NCI-H526 (cell line): ENCODE measurements at places on chromosomes 1 and 21.
A peak's percentile ranks its signal among the peaks of the same experiment; 100 is the strongest.

DNA sequence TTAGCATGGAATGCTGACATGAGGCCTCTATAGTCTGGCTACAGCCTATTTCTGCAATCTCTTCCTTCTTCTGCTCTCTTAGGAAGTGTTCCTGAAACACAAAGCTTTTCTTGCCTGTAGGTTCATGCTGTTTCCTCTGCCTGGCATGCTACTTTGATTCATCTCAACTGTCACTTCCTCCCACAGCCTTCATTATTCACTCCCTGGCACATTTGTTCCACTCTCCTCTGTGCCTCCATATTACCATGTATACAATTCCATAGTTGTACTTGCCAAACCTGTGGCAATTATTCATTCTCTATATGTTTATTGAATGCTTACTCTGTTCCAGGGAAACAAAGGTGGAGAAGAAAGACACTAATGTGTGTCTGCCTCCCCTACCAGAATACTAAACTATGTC lies 210.2 kb downstream of the LRRC7 start:
- DNase-seq = no peak

DNA sequence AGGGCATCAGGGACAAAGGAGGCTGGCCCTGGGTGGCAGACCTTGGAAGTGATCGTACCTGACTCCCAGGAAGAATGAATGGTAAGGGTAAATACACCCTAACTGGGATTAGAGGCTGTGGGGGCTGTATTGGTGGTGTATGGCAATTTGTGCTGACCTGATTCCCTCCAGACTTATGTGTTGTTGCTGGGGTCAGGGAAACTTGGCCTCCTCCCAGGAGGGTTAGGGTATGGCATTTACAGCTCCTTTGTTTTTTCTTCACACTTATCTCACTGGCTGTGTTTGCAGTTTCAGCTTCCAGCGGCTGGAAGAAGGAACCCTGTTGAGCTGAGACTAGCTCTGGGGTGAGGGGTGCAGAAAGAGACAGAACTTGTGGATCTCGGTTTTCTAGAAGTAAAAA lies 8.2 kb downstream of the VANGL1 start:
- no peak for DNase-seq

- no peak for DNase-seq
Measured at GRCh38 chr1:153552335-153552734, 3.3 kb upstream of the S100A3 start.

DNA sequence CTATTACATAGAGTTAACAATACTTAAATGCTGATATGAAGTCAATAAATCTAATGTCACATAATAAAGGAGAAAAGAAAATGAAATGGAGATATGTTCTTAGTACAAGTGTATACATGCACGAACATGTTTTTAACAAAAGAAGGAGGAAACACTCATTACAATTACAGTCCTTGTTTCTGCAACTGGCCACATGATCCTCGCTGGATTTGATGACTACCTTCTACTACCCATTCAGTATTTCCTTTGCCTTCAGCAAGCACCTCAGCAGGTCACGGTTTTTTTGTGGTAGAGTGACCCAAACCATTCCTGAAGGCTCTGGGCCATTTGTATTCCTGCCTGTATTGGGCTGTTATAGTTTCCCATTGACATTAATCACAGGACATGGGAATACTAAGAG lies 172.8 kb upstream of the CXADR start:
- no peak for DNase-seq

DNA sequence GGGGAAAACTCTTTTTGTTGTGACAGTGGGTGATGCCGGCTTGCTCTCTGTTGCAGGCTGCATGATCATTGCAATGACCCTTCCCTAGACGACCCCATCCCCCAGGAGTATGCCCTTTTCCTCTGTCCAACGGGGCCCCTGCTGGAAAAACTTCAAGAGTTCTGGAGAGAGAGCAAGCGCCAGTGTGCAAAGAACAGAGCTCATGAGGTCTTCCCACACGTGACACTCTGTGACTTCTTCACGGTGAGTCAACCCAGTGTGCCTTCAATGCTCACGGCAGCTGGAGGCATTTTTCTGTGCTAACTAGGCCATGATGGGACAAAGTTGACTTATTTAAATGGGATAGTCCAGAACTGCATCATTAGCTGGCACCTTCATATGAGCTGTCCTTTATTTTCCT lies 5.7 kb downstream of the UBASH3A start:
- DNase-seq = no peak

GRCh38 chr1:54742282-54742681 lies 22.0 kb downstream of the PARS2 start:
- DNase-seq = no peak

DNA sequence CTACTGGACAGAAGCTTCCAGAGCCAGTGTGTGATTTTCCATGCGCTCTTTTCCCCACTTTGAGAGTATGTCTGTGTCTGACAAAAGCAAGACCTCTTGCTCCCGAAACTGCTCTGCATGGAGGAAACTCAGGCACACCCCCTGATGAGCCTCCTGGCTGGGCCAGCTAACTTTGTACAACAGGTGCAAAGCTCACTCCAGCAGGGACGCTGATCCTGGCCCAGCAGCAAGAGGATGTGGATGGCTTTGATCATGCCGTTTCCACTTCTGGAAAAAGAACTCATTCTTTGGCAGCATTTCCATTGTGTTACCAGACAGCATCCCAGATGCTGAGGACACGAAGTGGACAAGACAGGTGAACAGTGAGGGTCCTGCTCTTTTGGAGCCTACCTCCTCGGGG lies 103.1 kb downstream of the TLR5 start:
- DNase-seq = no peak

GRCh38 chr21:14888202-14888601 lies 176.6 kb downstream of the NRIP1 start:
- no peak for DNase-seq

DNA sequence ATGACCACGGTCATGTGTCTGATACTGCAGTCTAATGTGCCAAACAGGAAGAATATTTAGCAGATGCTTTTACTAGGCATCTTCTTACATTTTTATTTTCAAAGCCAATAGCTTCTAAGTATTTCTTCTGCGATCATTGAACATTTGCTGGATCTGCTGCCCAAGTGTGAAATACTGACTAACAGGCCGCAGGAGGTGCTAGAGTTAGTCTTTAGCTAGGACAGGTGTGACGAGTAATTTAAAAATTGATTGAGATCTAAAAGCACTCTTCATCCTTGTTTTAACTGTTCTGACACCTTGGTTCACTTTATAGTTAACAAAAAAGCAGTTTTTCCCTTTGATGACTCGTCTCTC lies 748 bp upstream of the FAM78B start:
- peak; percentile 64 for DNase-seq

- DNase-seq = no peak
Measured at GRCh38 chr1:3942416-3943122, 42.5 kb upstream of the C1orf174 start.

- DNase-seq = no peak
Measured at GRCh38 chr21:35402061-35402460, 353.0 kb upstream of the RUNX1 start.

- DNase-seq = no peak
Measured at GRCh38 chr1:67937010-67937409, 103.7 kb upstream of the GNG12 start.

DNA sequence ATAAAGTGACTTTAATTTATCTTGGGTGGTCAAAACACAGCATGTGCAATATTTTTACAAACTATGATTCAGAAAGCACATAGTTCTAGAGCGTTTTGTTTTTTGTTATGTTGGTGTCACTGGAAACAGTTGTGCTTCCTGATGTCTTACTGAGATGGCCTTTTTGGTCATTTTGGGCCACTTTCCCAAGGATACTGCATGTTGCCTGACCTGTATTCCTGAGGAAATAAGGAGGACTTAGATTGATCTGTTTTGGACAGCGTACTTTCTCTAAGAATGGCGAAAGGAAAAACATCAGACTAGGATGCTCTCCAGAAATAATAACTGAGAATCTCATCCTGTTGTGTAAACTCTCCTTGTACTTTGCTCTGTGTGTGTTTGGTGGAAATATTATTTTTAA lies 451.2 kb downstream of the USP25 start:
- no peak for DNase-seq

DNA sequence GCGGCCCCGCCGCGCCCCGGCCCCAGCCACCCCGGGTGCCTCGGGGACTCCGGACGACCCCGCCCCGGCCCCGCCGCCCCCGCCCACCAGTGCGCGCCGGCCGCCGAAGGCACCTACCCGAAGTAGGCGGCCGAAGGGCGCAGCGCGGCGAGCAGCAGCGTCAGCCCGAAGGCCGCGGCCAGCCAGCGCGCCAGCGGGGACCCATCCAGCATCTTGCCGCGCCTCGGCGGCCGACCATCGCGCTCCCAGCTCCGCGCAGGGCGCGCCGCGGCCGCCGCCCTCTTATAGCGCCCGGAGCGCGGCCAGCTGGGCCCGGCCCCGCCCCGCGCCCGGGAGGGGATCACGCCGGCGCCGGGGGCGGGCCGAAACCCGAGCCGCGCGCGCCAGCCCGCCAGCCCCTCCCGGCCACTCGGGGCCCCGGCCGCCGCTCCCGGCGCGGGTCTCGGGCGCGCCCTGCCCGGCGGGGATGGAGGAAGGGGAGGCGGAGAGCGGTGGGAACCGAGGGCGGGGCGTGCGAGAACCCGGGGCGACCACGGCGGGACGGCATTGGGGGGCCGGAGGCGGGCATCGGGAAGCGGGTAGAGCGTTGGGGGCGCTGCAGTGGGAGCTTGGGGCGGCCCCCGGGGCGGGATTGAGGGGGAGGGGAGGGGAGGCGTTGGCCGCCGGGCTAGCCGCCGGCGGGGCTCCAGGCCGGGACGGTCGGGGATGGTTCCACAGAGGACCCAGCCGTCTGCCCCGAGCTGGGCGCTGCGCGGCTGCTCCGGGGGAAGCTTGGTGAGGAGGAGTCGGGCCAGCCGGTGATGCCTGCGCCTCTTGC lies at the start of gene WNT9A:
Gene WNT9A (minus strand): TSS at position 257 of the 817 bp plus-strand sequence. CDS start 45 bp downstream, at position 212.
- DNase-seq = no peak

GRCh38 chr1:33342041-33342723 lies 21.3 kb upstream of the A3GALT2 start:
- peak; percentile 95 for DNase-seq

GRCh38 chr1:154483941-154484803 lies 17.8 kb upstream of the TDRD10 start:
- no peak for DNase-seq

- DNase-seq = no peak
Measured at GRCh38 chr1:108478429-108479015, 28.4 kb downstream of the NBPF6 start.

DNA sequence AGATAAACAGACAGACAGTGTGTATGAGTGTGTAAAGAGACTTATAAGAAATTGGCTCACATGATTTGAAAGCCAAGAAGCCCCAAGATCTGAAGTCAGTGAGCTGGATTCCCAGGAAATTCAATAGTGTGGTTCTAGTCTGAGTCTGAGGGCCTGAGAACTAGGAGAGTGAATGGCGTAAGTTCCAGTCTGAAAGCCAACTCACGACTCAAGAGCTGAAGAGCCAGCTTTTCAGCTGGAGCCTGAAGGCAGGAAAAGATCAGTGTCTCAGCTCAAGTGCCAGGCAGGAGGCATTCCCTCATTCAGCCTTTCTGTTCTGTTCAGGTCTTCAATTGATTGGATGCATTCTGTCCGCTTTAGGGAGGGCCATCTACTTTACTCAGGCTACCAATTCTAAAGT lies 257.2 kb downstream of the PLPP3 start:
- DNase-seq = no peak

DNA sequence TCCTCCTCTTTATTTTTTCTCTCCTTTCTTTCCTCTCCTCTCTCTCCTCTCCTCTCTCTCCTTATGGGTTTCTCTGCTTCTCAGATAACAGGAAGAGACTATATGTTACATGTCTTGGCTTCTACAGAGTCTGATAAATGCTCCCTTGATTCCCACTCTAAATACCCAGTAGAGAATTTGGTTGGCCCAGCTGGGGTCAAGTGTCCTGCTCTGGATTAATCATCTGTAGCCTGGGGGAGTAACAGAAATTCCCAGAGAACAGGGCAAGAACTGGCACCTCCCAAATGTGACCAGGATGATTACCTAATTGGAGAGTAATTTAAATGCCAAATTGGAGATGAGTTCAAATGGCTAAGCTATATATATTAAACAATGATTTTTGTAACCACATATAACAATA lies 146.1 kb upstream of the LMO4 start:
- no peak for DNase-seq

GRCh38 chr1:46302641-46303037 lies 777 bp downstream of the LRRC41 start:
- DNase-seq = peak; percentile 90

GRCh38 chr1:157156058-157156541 lies 17.9 kb upstream of the ETV3 start:
- peak; percentile 92 for DNase-seq

- no peak for DNase-seq
Measured at GRCh38 chr1:220389634-220390033, 117.4 kb upstream of the RAB3GAP2 start.

DNA sequence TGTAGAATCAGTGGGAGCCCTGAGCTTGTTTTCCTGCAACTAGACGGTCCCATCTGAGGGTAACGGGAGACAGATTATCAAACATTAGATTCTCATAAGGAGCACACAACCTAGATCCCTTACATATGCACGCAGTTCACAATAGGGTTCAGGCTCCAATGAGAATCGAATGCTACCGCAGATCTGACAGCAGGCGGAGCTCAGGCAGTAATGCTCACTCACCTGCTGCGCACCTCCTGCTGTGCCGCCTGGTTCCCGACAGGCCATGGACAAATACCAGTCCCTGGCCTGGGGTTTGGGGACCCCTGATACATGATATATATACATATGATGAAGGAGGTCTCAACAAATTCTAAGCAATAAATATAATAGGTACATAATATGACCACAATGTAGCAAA lies 19.7 kb upstream of the SMIM12 start:
- DNase-seq = no peak

DNA sequence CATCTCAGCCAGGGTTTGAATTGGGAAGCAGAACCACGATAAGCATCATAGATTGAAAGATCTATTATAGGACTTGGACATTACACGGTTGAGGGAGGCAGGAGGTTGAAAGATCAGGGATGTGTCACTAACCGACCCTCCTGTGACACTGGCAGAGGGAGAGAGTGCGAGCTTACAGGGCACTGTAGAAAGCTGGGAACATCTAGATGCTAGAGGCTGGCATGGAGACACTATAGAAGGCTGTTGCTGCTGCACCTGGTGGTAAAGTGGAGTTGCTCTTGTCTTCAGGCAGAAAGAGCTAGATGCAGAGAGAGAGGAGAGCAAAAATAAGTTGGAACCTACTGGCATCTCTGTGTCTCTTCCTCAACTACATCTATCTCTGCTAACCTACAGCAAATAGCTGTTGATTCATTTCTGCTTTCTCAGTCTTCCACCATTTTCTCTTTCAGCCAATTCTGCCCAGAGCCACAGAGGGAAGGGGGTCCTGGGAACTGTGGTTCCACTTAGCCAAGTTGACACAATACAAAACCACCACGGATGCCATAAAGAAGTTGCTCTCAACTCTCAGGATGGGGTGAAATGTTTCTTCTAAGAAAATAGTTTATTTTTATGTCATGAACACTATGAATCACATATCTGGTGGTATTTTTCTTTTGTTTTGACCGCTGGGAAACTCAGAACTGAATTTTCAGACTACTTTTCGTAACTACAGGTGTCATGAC lies 155.9 kb downstream of the ZNF281 start:
- no peak for DNase-seq
